Cardiac fibroblast (primary cell): ENCODE measurements at places on chromosomes 6 and 20.

DNA sequence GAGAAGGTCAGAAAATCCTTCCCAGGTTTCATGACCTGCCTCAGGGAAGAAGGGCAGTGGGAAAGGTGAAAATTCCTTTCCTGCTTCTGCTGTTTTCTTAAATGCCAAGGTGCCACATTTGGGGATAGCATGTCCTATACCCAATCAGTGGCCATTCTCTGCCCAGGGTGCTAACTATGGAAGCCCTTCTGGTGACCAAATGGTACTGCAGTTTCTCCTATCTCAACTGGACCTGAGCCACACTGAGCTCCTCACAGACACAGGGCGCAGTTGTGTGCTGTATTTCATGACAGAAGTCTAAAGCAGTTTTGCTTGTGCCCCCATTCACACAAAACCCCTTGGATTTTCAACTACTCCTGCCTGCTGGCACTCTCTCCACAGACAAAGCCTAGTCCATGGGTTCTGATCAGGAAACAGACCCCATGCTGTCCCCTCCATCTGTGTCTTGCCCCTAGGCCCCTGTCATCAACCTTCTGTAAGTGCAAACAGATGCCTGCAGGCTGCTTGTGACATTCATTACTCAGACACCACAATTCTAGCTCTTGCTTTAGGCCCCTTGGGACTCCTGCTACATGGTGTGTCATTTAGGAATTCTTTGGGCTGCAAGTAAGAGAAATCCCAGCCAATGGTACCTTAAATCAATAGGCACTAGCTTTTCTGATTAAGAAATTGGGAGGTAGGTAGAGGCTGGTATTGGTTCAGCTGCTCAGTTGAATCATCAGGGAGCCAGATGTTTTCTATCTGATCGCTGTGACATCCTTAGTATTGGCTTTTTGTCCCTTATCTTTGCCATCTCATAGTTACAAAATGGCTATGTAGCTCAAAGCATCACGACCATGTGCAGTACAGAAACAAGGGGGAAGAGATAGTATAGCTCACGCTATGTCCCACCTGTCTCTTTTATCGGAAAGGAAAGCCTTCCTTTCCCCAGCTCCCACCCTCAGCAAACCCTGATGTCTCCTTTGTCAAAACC, 147.8 kb downstream of the CD83 start:
- no peak for DNase-seq

GRCh38 chr6:136059308-136059707, 190.8 kb downstream of the MTFR2 start:
- DNase-seq: no peak

GRCh38 chr6:110810896-110811586, 4.2 kb downstream of the CDK19 start:
- no peak for DNase-seq

- DNase-seq: no peak
These were observed 573.6 kb upstream of the EPHA7 start for GRCh38 chr6:93992976-93993375.

DNA sequence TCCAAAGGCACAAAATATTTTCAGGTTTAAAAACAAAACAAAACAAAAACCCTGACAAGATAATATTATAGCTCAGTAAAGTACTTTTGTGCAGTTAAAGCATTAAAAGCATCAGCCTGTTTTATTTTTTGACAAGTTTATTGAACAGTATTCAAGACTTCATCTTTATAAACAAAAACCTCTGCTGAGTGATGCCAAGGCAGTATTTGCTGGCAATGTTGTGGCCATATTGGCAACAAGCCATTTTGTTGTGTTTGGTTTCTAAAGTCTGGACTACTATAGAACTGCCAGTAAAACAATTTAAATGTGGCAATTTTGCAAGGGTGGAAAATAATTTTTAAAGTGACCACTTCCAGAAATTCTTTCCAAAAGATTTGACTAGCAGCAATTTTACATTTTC, 15.9 kb downstream of the CPNE1 start:
- peak; percentile 24 for DNase-seq

DNA sequence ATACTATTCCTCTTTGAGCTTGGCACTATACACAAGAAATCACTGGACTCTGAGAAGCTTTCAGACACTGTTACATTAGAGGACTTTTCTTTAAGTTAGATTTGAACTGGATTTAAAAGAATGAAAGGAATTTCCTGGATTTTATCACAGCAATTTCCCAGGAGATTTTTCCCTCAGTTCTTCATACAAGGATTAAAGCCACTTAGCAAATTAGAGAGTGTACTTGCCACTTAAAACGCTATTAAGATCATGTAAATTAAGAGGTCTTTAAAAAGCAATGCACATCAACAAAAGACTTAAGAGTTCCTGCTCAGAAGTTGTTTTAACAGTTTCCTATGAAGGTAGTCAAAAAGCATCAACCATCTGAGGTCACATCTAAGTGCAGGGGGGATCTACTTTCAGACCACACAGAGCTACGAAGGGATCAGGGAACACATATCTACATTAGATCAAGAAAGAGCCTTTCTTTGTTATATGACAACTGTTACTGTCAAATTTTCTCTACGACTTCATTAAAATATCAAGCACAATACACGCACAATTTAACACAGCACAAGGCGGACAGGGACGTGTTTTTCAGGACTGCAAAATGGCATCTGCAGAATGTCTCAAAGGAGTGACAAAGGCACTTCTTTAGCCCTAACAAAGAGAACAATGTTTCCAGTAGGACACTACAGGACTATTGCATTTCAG, 65.8 kb downstream of the EPB41L2 start:
- DNase-seq: peak; percentile 75

DNA sequence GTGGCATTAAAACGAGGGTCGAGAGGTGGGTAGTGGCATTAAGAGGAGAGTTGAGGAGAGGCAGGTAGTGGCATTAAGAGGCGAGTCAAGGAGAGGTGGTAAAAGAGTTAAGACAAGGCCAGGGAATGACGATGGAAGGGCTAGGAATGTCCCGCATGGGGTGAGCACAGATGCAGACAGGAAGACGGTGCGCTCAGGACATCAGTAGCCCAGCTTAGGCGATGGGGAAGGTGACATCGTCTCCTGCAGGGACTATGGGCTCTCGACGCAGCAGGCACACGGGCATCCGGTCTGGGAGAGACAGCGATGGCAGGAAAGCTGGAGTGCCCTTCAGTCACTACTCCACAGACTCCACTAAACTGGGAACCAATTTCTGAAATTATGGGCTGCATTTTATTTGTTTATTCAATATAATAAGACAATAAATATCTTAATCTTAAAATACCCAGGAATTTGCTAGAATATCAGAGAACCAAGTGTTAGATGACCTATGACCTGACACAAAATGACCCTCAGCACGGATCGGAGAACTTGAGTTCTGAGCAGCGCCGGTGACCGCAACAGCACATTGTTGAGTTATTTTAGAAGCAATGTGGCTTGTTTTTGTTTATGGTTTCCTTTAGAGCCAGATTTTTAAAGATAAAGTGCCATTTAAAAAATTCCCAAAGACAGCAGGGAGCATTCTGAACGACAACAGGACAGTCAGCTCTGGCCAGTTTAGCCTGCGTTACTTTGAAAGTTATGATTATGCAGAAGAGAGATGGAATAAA, 177.7 kb downstream of the SMOC2 start:
- DNase-seq: no peak

DNA sequence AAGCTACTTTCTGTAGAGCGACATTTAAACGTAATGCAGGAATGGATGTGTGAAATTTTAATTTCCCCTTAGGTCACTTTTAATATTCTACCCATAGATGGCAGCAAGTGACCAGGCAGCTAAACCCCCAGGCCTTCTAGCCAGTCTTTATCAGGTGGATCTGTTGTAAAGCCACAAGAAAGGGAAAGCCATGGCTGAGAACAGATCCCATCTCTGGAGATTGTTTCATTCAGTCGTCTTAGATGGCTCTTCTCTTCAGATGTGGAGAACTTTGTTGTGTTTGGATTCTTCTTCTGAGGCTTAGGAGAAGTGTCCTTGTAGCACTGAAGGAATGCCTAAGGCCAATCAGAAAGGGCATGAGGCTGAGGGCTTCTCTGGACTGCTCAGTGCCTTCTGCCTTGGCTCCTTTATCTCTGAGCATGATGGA, 15.8 kb upstream of the RNF182 start:
- peak; percentile 80 for DNase-seq

- no peak for DNase-seq
These were observed 12.6 kb upstream of the FAM50B start for GRCh38 chr6:3836566-3836965.

GRCh38 chr6:37882724-37883413, 63.3 kb downstream of the ZFAND3 start:
- peak; percentile 70 for DNase-seq

DNA sequence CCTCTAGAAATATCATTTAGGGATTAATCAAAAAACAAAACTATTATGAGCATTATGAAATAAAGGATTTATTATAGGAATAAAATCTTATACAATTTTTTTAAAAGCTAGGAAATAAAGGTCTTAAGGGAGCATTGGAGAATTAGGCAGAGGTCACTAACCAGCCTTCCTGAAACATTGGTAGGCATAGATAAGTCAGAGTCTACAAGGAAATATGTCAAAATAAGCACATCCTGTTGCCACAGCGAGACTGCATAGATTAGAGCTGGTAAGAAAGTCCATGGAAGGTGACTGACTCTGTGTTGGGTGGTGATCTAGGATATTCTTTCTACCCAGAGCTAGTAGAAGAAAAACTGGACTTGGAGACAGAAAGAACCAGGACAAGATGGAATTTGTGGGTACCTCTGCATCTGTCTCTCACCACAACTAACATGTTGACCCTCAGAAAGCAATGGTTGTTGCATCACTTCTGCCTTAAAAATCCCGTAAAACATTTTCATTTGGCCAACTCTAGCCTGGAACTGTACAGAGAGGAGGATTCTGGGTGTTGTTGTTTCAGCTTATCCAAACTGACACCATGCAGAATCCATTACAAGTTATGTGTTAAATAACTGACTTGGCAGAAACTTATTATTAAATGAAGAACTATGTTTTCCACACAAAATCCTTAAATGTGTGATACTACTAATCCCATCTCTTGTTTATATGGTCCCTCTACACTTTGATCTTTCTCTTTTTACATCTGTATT, 77.1 kb downstream of the FBXO5 start:
- DNase-seq: no peak

- no peak for DNase-seq
These were observed 154.0 kb downstream of the LAMP5 start for GRCh38 chr20:9668381-9668780.
